ENCODE measurements at places on chromosomes 2 and 18.
A peak's percentile ranks its signal among the peaks of the same experiment; 100 is the strongest.

GRCh38 chr2:168002021-168002553, 245.3 kb downstream of the STK39 start:
- peak; percentile 94 for DNase-seq

DNA sequence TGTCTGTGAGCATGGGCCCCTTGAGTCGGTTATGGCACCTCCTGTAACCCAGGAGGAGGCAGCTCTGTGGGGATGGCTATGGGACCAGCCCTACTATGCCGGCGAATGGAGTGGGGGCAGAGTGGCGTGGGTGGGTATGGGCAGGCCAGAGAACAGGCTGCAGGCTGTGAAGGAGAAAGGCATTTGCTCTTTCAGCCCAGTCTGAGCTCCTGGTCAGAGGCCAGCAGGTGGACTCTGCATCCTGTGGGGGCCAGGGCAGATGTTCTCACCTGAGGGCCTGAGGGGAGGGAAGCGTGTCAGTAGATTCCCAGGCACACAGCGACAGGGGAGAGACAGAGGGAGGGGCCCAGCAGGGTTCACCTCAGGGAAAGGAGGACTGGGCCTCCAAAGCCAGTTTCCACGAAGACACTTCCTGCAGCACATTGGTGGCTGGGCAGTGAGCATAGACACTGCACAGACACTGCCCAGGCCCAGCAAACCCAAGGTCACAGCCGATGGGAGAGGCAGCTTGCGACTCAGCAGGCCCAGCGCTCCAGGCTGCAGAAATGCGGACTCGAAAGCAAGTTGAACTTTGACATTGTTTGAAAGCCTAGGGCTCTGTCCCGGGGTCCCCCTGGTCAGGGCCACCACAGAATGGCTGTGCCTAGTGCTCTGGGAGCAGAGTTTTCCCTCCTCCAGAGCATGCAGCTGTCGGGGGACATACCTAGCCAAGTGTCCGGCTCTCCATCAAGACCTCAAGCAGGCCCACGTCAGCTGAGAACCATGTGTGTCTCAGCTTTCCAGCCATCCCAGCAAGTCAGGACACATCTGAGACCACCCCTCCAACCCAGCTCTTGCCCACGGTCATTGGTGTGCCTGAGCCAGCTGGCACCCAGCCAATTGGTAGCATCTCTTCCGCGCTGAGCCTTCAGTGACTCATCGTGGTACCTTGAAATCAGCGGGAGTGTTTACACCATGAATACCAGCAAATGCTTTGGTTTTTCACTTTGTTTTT, 53.8 kb downstream of the TGOLN2 start:
- DNase-seq, result no peak

GRCh38 chr2:85839461-85839860, 49.3 kb downstream of the ST3GAL5 start:
- no peak for DNase-seq

DNA sequence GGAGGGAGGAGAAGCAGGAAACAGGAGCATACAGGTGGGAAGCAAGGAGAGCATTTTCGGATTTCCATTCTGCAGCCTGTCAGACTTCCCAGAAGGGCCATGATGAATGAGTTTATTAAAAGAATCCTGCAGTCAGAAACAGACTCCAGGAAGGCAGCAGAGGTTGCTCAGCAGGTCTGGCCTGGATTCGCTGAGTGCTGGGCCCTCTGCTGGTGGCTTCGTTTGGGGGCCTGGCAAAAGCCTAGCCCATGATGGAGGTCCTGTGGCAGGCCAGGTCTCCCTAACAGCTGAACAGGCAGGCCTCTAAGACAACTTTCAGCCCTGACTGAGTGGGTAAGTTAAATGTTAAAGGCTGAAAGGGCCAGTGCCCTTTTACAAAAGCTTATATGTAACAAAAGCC, 108.2 kb upstream of the CAPN13 start:
- no peak for DNase-seq

GRCh38 chr2:168253379-168253778, 6.0 kb upstream of the STK39 start:
- no peak for DNase-seq

DNA sequence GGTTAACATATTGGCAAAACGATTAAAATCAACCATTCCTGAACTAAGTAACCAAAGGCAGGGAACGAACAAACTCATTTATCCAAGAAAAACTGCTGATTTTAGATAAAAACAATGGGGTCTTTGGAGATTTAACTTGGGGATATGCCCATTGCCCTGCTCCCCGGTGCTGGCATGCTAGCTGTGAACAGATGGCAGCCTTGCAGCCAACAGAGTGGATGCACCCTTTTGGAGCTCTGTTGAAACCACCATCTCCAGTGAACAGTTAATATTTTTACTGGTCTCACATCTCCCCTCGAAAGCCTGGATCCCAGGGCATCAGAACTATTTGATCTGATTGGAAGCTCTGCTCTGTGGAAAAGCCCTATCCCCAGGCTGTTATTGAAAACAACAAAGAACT, 303.1 kb downstream of the TGIF1 start:
- no peak for DNase-seq

DNA sequence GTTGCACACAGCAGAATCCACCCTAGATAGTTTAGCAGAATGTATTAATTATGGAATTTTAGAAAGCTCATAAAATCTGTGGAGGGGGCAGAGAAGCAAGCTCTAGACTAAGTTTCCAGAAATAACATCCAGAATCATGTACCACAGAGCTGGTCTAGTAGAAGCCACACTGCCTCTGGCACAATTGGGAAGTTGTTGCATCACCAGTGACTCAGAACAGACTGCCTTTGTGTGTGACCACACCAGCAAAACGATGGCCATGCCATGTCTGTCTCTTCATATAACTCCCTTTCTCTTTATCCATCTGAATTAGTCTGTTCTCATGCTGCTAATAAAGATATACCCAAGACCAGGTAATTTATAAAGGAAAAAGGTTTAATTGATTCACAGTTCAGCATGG, 158.9 kb downstream of the CCDC148 start:
- no peak for DNase-seq

- DNase-seq, result no peak
These were observed 259.2 kb upstream of the SLC14A2 start for GRCh38 chr18:45355944-45356520.

GRCh38 chr2:231503766-231504165, 26.5 kb downstream of the NMUR1 start:
- DNase-seq, result no peak

GRCh38 chr2:163675388-163675787, 60.4 kb downstream of the FIGN start:
- no peak for DNase-seq

GRCh38 chr2:233395687-233396086, 41.4 kb downstream of the DGKD start:
- no peak for DNase-seq

DNA sequence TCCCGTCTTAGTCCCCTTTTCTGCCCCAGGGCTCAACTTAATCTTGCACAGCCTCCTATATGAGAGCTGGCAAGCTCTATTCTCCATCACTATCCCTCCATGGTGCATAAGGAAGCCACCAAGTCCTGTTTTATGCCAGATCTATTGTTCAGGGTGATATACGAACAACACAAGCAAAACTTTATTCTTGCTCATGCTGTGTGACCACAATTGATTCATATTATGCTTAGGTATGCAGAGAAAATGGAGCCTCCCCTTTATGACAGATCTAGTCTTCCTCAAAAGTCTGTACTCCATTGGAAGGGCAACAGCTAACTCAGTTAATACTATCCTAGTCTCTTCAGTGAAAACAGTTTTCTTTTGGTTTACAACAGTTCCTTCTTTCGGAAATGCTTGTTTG, 94.0 kb upstream of the STON1 start:
- no peak for DNase-seq

- DNase-seq, result no peak
These were observed 398.4 kb downstream of the NUP35 start for GRCh38 chr2:183522489-183523266.

- no peak for DNase-seq
These were observed 74.5 kb downstream of the MDH1 start for GRCh38 chr2:63663013-63663864.

- DNase-seq, result peak; percentile 19
These were observed 128.6 kb downstream of the SPOPL start for GRCh38 chr2:138630164-138630563.

GRCh38 chr2:218273908-218274249, 3.6 kb downstream of the PNKD start:
- DNase-seq, result no peak

DNA sequence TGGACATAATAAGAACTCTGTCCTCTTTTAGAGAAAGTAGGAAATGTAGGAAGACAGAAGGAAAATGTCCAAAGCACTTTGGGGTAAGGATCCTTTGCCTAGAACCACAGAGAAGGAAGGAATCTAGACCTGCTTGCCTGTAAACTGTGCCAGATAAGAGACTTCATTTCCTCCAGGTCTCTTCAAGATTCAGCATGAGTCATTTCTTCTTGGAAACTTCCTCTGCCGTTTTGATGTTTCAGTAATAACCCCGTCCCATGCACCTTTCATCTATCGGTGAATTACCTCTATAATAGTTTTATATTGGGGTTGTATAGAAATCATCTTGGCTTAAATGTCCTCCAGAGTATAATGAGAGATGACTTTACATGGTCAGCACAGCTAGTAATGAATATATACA, 63.2 kb upstream of the LRATD1 start:
- no peak for DNase-seq

- no peak for DNase-seq
These were observed 78.9 kb downstream of the CPS1 start for GRCh38 chr2:210635257-210635656.

- DNase-seq, result no peak
These were observed 4.4 kb upstream of the ANKRD23 start for GRCh38 chr2:96848264-96848663.

DNA sequence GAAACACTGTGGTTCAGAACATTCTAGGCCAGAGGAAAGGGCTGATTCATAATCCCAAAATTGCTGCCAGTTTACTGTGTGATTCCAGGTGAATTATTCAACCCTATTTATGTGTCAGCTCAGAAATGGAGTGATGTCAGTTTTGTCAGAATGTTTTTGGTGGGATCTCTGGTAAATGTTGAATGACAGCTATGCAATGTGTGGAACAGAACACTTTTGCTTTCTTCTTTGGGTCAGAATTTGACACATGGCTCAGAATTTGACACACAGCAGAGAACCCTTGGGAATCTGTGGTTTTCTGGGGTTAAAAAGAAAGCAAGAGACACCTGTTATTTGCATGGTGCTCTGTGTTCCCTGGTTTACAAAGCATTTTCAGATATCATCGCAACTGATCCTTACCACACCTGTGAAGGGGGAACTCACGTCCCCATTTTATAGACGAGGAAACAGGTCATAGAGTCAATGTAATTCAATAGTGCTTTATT, 1.6 kb upstream of the MTA3 start:
- no peak for DNase-seq

DNA sequence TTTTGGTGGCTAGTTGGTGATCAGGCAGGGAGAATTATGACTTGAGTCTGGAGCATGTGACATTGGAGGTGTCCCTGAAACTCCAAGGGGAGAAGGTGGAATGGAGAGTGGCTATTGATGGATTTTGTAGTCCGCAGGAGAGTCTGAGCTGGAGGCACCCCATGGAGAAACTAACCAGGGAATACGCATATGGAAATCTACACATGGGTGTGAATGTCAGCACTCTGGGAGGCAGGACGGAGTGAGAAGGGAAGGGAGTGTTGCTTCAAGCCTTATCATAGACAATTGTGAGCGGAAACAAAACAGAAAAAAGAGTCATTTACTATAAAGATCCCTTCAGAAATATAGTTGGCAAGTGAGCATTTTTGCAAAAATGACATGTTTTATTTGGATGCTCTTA, 667 bp upstream of the SCYGR4 start:
- no peak for DNase-seq

- no peak for DNase-seq
These were observed 311.9 kb downstream of the CCDC178 start for GRCh38 chr18:33128581-33128980.

DNA sequence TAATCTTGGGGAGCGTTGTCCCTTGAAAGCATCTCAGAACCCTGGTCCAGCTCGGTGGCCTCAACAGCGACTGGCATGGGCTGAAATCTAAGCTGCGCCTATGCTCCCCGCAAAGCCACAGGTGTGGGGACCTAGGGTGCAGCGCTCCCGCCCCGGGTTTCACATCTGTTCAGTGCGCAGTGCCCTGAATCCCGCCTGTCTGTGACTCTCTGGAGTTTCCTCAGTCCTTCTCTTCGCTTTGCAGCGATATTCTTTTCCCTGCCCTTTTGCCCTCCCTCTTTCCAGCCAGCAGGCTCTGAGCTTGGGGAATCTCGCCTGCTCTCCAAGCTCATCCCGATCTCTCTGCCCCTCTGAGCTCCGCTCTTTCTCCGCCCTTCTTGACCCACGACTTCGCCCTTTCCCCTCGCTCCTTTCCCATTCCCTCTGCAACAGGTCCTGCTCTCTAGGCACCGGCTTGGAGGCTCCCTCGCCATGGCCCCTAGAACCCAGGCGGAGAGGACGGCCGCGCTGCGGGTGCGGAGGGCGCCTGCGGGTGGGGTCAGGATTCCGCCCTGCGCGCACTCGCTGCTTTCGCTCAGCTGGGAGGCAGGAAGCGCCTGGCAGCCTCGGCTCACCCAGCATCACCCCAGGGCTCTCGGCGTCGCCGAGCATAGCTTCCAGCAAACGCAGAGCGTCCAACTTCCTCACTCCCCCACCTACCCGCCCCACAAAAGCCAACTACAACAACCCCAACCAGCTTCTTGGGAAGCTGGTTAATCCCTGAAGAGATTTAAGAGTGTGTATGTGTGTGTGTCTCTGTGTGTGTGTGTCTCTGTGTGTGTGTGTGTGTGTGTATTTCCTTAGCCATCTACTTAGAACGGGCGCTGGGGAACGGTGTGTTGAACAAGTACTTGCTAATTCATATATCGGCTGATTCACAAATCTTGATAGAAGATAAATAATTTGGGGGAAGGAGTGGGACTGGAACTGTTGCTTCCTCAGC, 1.1 kb downstream of the GRP start:
- DNase-seq, result no peak

- DNase-seq, result no peak
These were observed 219.3 kb upstream of the APCDD1 start for GRCh38 chr18:10234912-10235660.

GRCh38 chr18:27378431-27379095, 193.5 kb upstream of the CHST9 start:
- no peak for DNase-seq

DNA sequence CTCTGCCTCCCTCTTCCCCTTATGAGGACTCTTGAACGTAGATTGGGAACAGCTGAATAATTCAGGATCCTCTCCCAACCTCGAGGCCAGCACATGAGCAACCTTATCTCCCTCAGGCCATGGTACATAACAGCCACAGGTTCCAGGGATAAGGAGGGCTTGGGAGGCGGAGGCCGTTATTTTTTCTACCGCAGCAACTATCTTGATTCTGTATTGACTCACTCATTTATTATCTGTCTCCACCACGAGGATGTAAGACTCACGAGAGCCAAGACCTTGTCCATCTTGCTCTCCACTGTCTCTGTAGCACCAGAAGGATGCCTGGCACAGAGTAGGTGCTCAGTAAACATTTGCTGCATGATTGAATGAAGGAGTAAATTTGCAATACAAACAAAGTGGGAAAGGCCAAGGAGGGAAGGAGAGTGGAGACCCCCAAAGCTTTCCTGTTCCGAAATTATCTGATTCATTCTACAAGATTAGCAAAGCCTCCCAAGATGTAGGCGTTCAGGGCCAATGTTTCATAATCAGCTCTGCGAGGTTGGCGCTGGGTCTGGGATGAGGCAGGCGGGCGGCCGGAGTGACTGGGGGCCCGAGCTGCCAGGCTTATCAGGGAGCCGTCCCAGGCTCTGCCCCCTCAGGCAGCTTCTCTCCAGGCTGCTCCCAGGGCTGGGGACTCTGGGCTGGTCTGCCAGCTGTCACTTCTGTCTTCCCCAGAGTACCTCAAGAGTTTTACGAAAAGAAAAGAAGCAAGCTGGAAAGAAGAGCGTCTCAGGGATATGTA, 31.6 kb downstream of the INPP5D start:
- DNase-seq, result peak; percentile 14

Measured in NCI-H524 (cell line).